ENCODE measurements at places on chromosomes 1 and 21.
A peak's percentile ranks its signal among the peaks of the same experiment; 100 is the strongest.

GRCh38 chr1:109984190-109984455 is 442 bp upstream of the AHCYL1 start:
- DNase-seq = no peak

DNA sequence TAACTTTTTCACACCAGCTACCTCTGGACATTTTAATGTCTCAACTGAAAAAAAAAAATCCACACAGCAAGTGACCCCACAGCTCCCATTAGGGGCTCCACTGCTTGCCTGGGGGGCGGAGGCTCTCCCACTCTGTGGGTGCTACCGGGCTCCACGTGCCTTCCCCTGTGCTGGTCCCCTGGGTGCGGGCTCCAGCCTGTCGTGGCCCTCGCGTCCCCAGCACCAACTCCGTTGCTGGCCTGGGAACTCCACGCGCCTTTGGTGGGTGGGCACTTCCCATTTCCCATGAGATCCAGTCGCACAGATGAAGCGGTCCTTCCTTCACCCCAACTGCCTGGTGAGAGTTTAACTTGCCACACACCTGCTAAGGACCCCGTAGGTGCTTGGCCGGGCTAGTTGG is 27.1 kb upstream of the GPR153 start:
- DNase-seq = no peak

- DNase-seq = no peak
These were observed 115.7 kb upstream of the CACYBP start for GRCh38 chr1:174884038-174884437.

DNA sequence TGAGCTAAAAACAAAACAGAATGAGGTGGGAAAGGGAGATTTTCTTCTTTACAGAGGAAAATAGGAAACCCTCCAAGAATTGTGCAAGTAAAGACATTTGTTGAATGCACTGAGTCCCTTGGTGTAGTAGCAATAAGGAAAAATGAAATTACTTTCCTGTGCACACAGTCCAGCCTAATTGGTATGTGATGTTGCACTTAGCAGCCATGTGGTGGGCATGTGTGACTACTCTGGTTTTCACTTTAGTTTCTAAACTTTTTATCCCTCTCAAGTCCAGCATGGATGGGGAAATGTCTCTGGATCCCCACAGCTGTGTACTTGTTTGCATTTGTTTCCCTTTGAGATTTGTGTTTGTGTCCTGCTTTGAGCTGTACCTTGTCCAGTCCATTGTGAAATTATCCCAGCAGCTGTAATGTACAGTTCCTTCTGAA is 7.1 kb upstream of the AGO3 start:
- no peak for DNase-seq

DNA sequence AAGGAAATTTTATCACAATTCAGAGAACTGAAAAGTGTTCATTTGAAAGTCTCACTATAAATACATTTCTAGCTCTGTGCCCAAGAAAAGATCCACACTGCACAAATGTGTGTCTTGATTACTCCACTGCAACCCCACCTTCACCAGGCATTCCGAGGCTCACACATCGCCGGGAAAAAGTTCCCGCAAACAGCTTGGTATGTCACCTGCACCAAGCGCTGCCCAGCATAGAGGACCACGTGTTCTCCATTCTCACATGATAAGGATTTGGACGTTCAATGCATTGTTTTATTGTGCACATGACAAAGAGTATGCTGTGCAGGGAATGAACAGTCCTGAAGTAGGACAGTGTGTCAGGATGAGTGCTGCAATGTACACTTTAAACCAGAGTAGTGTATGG is 70.1 kb downstream of the ERG start:
- DNase-seq = no peak

GRCh38 chr1:208604295-208604694 is 360.1 kb upstream of the PLXNA2 start:
- no peak for DNase-seq

DNA sequence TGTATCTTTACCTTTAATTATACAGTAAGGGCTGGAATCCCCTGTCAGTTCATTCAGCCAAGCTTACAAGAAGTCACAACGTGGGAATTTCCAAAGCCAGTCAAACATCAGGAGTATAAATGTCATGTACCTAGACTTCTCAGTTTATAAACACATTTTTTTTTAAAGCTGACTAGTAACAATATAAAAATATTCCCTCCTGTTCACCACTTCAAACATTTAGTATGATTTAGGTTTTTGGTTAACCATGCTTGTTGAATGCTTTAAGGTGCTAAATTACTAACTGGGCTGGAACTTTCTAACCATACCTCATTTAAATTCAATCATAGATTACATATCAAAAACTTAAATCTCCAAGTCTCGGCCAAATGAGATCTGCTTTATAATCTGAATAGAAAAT is 44.0 kb downstream of the JAK1 start:
- no peak for DNase-seq

- no peak for DNase-seq
These were observed 71.7 kb downstream of the PRRX1 start for GRCh38 chr1:170735366-170736263.

DNA sequence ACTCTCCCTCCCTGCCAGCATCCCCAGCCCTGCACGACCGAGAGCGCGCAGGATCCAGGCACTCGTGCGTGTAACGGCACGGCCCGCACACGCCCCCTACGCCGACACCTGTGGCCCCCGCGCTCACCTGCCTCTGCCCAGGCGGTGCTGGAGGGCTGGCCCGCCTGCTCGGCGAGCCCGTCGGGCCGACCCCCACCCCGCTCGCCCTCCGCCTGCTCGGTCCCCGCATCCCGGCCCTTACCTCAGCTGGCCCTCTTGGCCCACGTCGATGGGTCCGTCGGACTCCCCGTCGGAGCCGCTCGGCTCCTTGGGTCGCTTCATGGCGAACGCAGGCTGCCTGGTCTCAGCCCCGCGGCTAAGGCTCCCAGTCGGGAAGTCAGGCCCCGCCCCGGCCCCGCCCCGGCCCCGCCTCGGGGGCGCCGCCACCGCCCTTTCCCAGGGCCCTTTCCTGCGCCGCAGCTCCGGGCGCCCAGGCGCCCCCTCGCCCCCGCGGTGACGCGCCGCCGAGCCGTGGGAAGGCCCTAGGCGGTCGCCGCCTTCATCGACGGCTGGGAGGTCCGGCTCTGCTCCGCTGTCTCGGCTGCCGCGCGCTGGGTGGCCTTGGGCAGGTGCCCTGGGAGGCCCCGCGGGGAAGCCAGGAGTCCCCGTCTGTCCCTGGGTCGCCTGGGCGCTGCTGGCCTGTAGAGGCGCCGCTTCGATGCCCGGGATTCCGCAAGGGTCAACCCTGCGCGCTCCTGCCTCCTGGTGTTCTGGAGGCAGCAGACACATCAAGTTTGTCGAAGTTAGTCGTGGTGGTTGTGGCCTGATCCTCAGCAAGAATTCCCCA is at the start of gene HEYL:
HEYL (minus strand) TSS at position 339 of the 826 bp plus-strand sequence; CDS start at position 321, 18 bp downstream.
- no peak for DNase-seq

DNA sequence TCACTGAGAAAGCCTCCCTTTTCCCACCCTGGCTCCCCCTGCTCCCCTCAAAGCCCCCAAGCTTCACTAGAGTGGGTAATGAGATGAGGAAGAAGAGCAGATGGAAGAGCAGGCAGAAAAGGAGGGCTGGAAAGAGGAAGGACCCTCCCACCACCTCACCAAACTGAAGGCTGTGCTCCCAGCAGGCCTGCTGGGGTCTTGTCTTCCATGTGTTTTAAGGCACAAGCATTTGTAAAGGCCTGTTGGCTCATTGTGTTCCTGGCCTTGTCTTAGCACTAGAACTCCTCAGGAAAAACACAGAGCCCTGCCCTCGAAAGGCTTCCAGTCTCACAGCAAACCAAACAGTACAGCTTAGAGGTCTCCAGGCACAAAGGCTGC is 51.5 kb downstream of the TOMM20 start:
- DNase-seq = no peak

- no peak for DNase-seq
These were observed 4.6 kb downstream of the MAB21L3 start for GRCh38 chr1:116115476-116116439.

- peak; percentile 55 for DNase-seq
These were observed 755 bp downstream of the SCMH1 start for GRCh38 chr1:41241354-41241748.

DNA sequence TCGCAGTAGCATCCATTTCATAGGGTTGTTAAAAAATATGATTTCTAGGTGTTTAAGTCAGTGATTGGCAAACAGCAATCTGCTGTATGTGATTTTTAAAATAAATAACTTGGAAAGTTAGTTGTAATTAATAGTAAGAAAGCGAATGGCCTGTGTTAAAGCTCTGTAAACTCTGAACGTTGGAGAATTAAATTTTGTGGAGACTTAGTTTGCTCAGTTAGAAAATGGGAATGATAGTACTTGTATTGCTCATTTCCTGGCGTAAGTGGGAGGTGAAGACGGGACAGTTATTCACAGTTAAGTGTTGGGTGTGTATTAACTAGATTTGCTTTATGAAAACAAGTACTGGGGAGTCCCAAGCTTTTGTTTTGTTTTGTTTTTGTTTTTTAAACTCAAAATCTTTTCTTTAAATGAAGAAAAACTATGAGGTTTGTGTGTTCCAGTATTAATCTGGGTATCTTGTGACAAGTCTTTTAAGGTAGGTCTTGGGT is 995 bp downstream of the CACYBP start:
- DNase-seq = no peak

- DNase-seq = peak; percentile 64
These were observed 55.8 kb upstream of the SELENON start for GRCh38 chr1:25744140-25744581.

GRCh38 chr21:27631471-27631870 is 664.6 kb upstream of the ADAMTS5 start:
- no peak for DNase-seq

GRCh38 chr1:9984253-9984652 is 12.8 kb upstream of the RBP7 start:
- no peak for DNase-seq

DNA sequence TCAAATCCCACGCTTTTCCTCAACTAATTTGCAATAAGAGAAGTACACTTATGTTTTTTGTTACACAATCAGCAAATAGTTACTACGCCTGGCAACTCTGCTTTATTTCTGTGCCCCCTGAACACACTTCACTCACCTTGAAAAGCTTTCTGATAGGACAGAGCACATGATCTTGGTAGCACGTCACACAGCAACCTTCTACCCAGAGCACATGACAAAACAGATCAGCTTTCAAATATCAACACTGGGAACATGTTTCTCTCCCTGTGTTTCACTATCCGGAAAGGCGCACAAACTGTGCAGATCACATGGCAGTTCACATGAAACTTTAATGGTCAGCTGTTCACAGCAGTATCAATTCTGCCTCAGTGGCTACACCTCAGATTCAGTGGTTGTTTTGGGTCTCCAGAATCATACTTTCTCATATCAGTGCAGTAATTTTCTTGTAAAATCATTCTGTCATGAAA is 2.2 kb downstream of the SLC19A2 start:
- DNase-seq = no peak

DNA sequence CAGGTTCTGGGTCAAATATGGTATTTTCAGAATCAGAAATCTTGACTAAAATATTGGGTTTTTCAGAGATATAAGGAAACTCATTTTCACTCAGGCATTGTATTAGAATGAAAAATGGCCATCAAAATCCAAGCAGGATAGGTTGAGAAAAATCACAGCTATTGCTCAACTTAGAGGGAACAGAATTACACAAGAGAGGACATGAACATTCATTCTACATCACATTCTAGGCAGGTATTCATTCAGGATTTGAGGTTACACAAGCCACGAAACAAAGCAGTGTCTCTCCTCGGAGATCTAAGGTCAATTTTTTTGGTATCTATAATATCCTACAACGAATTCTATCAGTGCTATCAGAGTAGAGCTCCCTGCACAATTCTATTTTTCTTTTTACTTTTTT is 163.6 kb upstream of the HP1BP3 start:
- no peak for DNase-seq

DNA sequence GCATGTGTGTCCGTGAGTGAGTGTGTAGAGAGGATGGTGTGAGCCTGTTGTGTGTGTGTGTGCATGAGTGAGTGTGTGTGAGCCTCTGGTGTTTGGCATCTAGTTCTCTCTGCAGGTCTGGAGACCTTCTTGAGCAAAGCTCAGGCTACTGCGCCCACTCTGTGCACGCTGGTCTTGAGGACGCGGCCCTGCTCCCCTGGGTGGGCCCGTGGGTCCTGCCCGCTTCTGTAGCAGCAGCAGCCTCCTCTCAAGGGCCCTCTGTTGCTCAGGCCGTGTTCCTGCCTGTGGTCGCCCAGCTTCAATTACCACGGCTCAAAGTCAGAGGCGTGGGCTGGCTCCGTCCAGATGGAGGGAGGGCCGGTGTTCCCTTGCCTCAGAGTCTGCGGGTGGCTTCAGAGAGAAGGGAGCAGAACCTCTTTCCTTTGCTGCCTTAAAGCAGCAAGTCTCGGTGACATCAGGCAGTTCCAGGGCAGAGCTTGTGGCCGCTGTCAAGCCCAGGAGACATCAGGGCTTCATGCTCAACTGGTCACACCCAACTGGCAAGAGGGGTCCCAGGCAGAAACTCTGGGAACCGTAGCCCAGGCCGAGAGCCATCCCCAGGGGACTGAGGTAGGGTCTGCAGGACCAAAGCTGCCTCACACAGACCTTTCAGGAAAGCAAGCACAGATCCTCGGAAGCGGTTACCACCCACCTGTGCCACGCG is 270.6 kb upstream of the VAMP3 start:
- no peak for DNase-seq

DNA sequence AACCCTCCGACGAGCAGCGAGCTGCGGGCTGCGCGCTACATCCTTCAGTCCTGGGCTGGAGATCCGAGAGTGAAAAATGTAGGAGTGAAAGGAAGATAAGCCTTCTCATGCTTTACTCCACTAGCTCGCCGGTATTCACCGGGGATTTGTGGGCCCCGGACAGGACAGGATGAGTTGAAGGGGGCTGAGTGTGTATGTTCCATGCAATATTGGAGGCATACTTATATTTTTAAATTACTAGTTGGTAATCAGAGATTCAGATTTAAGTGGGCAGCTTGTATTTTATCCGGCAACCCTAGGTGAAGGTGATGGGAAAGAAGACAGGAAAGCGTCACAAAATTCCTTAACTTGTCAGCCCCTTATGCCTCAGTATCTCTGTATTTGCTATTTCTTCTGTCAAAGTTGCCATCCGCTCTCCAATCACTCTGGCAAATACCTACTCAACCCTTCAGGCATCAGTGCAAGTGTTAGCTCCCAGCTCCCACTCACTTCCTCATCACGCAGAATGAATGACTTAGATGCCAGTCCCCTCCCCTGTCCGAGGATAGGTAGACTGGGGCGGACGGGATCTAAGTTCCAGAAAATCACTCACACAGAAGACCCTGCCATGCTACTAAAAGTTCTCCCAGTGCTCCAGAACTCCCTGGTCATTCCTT is 503 bp upstream of the PIGM start:
- peak; percentile 35 for DNase-seq

- DNase-seq = no peak
These were observed 180.6 kb downstream of the PLA2G4A start for GRCh38 chr1:187009320-187009719.
